Mesenteric fat pad (tissue), 1 donor: ENCODE measurements at places on chromosomes 5 and 9. TPM values are rescaled to one million over a fixed set of nuclear protein-coding genes. Genes with fewer than 3 reads are reported as not detected.

TAF11L9 gene
- total RNA-seq: not detected

RGS3 gene
- total RNA-seq: 116 TPM

C9 gene
- not detected for total RNA-seq

CNTNAP3 gene
- total RNA-seq: 7.9 TPM

LRRC70 gene
- total RNA-seq: 9.4 TPM

PCDHA12 gene
- total RNA-seq: 0.29 TPM
